ENCODE measurements at places on chromosomes 7 and 10. TPM values are rescaled to one million over a fixed set of nuclear protein-coding genes. Genes with fewer than 3 reads are reported as not detected.

CACNB2 gene
- not detected for polyA plus RNA-seq

SEPTIN7 gene
- polyA plus RNA-seq = 966 TPM

- DNase-seq = no peak
Measured at GRCh38 chr10:34237898-34238455, 577.1 kb downstream of the PARD3 start.

DNA sequence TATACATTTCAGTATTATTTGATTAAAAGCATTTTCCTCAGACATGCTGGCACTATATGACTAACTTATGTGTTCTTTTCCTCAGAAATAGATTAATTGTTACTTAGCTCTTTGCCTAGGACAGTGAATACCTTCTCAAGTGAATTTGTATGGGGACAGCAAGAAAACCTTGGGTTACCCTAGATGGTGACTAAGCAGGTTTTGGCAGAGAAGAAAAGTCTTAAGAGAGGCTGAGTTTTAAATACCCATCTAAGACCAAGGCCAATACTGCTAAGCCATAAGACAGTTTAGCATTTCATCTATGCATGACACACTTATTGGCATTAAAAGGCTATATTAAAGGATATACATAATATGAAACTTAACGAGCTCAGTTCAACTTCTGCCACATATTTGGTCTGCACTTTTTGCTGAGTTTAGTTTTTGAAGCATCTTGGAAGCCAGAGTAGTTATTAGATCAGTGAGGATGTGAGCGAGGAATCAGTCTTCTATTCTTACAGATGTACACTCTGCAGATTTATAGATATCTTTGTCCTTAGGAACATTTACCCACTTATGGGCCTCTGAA is 54.6 kb upstream of the FAM3C start:
- no peak for DNase-seq

PGAM2 gene
- not detected for polyA plus RNA-seq

DNA sequence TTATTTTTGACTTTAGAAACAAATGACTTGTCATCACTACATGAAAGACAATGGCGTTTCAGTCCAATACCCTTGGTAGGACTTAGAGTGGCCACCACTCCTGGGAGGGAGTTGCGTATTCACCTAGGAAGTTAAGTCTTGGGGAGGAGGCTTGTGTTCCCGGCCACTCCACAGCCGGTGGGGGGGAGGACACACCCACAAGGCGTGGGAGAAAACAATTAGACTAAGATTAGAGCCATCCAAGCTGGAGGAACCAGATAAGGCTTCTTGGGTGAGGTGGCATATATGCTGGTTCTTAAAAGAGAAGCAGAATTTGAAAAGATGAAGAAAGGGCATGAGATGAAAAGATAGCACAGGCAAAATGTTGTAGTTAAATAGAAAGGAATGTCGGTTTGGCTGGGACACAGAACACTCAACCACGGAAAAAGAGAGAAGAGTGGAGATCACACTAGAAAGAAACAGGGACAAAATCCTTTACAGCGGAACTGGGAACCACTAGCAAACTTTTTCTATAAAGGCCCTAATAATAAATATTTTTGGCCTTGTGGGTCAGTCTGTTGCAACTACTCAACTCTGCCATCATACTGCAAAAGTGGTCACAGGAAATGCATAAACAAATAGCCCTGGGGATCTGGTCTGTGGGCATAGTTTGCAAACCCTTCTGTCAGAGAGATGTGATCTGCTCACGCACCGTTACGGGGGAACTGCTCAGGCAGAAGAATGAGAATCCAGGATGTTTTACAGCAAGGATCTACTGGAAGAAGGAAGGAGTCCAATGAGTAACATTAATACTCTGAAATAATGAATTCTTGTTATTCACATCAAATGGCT is 651.8 kb downstream of the PARD3 start:
- no peak for DNase-seq
